Stimulated activated CD8-positive, alpha-beta memory T cell treated with anti-CD3 and anti-CD28 coated beads, Interleukin-2, amount 100 ng/mL, for 1 hour (primary cell): ENCODE measurements at places on chromosomes 7 and 10.

GRCh38 chr7:148931470-148931869 is 47.4 kb upstream of the EZH2 start:
- no peak for DNase-seq

DNA sequence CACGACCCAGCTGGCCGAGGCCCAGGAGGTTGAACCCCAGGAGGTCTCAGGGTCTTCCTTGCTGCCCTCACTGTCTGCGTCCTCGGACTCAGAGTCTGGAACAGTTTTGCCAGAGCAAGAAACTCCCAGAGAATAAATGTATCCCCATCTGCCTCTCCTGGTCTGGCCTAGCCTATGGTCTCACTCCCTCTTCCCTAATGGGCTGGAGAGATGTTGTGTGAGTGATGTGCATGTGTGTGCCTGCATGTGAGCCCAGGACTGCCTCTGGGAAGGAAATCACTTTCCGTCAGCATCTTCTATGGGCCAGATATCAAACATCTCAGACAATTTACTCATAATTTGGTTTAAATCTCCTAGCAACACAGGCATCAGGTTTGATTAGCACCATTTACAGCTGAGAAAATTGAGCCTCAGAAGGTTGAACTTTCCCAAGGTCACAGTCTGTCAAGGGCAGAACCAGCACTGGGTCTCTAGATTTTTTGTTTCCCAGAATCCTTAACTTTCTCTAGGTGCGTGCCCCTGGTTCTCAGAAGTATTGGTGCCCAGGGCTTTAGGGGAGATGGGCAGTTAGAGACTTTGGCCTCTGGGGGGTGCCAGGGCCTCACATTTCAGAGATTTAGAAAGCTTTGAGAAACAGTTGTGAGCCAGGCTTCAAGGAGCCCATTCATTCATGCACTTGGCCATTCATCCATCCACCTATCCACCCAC is 4.9 kb downstream of the TMEM270 start:
- no peak for DNase-seq

DNA sequence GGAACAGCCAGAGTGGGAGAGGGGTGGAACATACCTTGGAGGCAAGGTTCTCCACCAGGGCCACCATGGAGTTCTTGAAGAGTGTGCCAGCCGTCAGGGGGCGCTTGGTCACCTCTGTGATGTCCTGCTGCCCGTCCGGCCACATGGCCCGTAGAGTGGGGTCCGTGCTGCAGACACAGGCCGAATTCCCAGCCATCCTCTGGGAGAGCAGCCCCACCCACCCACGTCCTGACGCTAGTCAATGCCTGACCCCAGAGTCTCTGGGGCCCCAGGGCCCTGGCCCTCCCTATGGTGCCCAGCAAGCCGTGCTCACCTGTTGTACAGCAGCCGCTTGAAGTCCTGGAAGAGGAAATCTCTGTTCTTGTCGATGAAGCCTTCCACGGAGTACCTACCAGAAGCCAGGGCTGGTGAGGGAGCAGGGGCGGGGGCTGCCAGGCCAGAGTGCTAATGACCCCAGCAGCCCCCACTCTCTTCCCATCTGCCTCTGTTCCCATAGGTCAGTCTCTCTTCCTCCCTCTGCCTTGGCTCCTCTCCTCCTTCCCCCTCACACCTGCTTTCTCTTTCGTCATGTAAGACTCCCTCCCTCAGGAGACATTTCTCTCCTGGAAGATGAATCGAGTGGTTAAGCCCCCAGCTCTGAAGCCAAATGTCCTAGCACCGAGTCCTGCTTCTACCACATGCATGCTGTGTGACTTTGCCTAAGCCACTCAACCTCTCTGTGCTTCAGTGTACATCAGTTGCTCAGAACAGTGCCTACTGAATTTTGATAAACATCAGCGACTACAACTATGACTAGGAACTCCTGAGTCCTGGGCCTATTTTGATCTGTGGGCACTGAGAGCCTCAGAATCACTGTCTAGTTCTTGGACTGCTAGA is 11.0 kb downstream of the MYO1G start:
- no peak for DNase-seq

- no peak for DNase-seq
Measured at GRCh38 chr10:77226853-77227565, 410.6 kb downstream of the KCNMA1 start.

GRCh38 chr7:732094-732541 is 5.0 kb upstream of the PRKAR1B start:
- DNase-seq = no peak

DNA sequence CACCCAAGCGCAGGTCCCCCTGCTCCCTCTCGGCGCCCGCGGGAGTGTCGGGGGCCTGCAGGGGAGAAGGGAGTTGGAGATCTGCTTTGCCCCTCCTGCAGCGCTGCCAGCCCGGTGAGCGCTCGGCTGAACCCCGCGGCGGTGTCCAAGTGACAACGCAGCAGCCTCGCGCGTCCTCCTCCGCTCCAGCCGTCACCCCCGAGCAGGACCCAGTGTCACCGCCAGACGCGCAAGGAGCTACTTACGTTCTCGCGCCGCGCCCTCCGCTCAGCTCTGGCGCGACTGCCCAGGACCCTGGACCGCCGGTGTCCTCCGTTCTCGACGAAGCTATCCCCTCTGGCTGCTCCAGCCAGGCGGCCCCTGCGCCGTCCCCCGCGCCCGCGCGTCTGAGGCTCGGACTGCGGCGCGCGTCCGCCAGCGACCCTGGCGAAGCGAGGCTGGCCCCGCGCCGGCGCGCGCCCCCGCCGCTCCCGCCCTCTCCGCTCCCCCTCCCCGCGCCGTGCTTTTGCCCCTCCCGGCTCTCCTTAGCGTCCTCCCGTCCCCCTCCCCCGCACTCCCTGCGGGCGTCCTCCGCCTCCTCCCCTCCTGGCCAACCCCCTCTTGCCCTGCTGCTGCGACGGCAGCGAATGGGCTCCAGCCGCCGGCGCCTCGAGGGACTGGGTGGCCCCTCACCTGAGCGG is at the start of gene NRCAM:
Gene NRCAM (minus strand): TSS at position 439 of the 680 bp plus-strand sequence. CDS start 216,372 bp downstream, outside the sequence.
- no peak for DNase-seq

- DNase-seq = no peak
Measured at GRCh38 chr10:103812432-103812831, 42.9 kb downstream of the SH3PXD2A start.

GRCh38 chr10:24444337-24444736 is 235.4 kb downstream of the KIAA1217 start:
- DNase-seq = no peak

DNA sequence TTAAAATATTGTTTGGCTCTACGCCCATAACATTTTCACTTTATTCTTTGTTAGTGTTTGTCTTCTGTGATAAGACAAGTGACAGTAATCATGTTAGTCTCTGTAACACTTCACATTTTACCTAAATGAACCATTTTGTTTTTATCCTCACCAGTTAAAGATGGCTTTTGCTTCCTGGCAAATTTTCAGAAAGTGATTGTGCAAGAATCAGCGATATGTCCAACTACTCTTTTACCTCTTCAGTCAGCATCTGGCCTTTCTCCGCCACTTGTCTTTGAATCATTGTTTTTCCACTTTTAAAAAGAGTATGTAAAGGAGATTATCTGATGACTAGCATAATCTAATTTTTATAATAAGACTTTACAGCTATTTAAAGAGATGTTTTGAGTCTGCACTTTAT is 3.5 kb downstream of the DGKB start:
- DNase-seq = no peak
